ENCODE measurements at places on chromosomes 11 and 22. TPM values are rescaled to one million over a fixed set of nuclear protein-coding genes. Genes with fewer than 3 reads are reported as not detected.

NELL1 gene
- polyA plus RNA-seq, result 2.6 TPM

GPHA2 gene
- 2.6 TPM for polyA plus RNA-seq

ROBO4 gene
- polyA plus RNA-seq, result 15.7 TPM

DRD2 gene
- 0.37 TPM for polyA plus RNA-seq

NRGN gene
- 13.6 TPM for polyA plus RNA-seq

MMP1 gene
- 0.23 TPM for polyA plus RNA-seq

PKP3 gene
- polyA plus RNA-seq, result 6.6 TPM

HORMAD2 gene
- polyA plus RNA-seq, result not detected

KLHDC7B gene
- 0.10 TPM for polyA plus RNA-seq

SCGB1C1 gene
- 1.1 TPM for polyA plus RNA-seq

ZNF70 gene
- 8.1 TPM for polyA plus RNA-seq

GAL gene
- 0.23 TPM for polyA plus RNA-seq

GRIK4 gene
- polyA plus RNA-seq, result 1.3 TPM

RPS19BP1 gene
- polyA plus RNA-seq, result 40.2 TPM

RASD2 gene
- polyA plus RNA-seq, result 1.5 TPM

MS4A15 gene
- not detected for polyA plus RNA-seq

APOL5 gene
- polyA plus RNA-seq, result not detected

RANBP1 gene
- 190 TPM for polyA plus RNA-seq

CRYBB2 gene
- polyA plus RNA-seq, result 0.42 TPM

TMPRSS13 gene
- polyA plus RNA-seq, result 0.58 TPM

CRYBB3 gene
- 0.27 TPM for polyA plus RNA-seq

CSNK2A3 gene
- 1.9 TPM for polyA plus RNA-seq

FAM111B gene
- 20.3 TPM for polyA plus RNA-seq

GALNT18 gene
- polyA plus RNA-seq, result 20.8 TPM
